Kidney tubule cell (primary cell): ENCODE measurements at places on chromosomes 12 and 14.

GRCh38 chr14:94099006-94099405 lies 11.5 kb upstream of the IFI27 start:
- DNase-seq, result no peak

- no peak for DNase-seq
Observed at GRCh38 chr12:60279221-60279620, 683.4 kb downstream of the SLC16A7 start.

- no peak for DNase-seq
Observed at GRCh38 chr12:20520532-20520931, 152.2 kb downstream of the PDE3A start.

- DNase-seq, result peak; percentile 84
Observed at GRCh38 chr12:65823513-65824375, 539 bp upstream of the HMGA2 start.

DNA sequence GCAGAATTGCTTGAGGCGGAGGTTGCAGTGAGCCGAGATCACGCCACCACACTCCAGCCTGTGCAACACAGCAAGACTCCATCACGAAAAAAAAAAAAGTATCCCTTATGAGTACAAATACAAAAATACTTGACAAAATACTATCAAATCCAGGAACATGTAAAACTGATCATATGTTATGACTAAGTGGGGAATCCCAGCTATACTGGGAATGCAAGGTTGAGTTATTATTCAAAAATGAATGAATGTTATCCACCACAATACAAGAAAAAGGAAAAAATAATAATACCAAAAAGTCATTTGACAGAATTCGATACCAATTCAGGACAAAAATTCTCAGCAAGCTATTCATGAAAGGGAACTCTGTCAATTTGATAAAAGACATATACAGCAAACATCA lies 32.6 kb downstream of the MOK start:
- peak; percentile 27 for DNase-seq

GRCh38 chr14:71475916-71476315 lies 456.3 kb upstream of the RGS6 start:
- DNase-seq, result no peak

GRCh38 chr14:69259527-69260189 lies at the start of gene GALNT16:
Gene GALNT16 (plus strand): TSS chr14:69260158. CDS start chr14:69260291, 133 bp downstream.
- DNase-seq, result peak; percentile 26

- DNase-seq, result no peak
Observed at GRCh38 chr12:15555446-15555845, 233.1 kb downstream of the PTPRO start.

DNA sequence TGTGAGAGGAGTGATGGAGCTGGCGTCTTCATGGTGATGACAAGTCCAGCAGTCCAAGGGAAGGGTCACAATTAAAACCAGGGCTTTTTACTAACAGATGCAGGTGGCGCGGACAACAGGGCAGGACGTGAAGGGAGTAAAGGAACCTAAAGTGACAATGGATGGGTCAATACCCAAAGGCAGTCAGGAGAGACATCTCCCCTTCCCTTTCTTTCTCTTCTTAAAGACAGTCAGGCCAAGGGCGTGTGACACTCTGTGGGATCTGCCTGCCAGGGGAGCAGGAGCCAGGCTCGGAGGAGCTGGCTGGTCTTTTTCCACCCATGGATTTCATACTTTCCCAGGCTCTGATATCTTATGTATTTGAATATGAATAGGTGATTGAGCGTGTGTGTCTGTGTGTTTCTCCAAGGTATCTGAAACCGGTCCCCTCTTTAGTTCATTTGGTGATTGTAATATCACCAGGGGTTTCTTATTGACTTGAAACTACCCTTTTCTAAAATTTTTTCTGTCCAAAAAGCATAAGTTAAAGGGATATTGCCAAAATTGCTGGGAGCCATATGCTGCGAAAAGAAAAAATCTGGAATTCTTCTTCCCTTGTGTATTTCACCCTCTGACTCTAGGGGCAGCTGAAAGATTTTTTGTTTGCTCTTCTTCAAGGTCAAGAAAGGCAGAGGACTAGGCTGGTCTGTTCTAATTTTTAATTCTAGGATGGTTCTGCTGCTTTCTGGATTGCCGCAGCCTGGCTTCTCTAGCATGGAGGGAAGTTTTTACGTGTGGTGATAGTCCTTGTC lies 61.8 kb downstream of the FBXL14 start:
- DNase-seq, result no peak

DNA sequence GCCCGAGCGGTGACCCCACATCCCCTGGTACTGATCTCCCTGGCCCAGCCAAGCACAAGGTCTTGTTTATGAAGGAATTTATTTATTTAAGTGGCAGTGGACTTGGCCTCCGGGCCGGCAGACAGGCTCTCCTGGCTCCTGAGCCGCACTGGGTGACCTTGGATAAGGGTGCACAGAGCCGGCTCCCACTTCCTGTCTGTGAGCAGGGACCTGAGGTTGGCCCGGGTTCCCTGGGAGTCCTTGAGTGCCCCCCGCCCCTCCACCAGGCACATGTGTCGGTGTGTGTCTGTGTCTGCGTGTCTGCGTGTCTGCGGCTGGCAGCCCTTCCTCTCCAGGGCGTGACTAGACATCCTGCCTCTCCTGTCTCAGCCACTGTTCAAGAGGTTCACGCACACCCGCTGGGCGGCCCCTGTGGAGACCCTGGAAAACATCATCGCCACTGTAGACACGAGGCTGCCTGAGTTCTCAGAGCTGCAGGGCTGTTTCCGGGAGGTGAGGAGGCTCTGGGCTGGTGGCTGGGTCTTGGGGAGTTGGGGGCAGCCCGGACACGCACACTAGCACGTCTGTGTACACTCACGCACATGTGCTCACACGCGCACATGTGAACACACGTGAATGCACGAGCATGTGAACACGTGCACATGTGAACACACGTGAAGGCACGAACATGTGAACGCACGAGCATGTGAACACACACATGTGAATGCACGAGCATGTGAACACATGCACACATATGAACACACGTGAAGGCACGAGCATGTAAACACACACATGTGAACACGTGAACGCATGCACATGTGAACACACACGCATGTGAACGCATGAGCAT lies 9.3 kb downstream of the TNFAIP2 start:
- DNase-seq, result peak; percentile 40

GRCh38 chr14:72516936-72517700 lies 376.8 kb downstream of the DPF3 start:
- peak; percentile 78 for DNase-seq
